ENCODE measurements at places on chromosomes 5 and 9. TPM values are rescaled to one million over a fixed set of nuclear protein-coding genes. Genes with fewer than 3 reads are reported as not detected.

GRCh38 chr5:15695215-15695731 is 195.3 kb downstream of the FBXL7 start:
- no peak for DNase-seq

C5orf58 gene
- total RNA-seq, result not detected

DNA sequence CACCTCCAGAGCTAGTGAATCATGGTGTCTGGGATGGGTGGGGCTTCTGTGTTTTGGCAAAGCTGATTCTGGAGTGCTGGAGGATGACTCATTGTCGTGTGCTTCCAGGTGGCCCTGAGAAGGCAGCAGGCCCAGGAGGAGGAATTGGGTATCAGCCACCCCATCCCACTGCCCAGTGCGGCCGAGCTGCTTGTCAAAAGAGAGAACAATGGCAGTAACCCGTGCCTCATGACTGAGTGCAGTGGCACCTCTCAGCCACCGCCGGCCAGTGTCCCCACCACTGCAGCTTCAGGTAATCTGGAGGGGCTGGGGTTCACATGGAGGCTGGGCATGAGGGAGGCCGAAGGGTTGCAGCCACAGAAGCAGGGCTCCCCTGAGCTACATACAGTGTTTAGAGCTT is 5.4 kb downstream of the DMRT1 start:
- DNase-seq, result peak; percentile 84

DNA sequence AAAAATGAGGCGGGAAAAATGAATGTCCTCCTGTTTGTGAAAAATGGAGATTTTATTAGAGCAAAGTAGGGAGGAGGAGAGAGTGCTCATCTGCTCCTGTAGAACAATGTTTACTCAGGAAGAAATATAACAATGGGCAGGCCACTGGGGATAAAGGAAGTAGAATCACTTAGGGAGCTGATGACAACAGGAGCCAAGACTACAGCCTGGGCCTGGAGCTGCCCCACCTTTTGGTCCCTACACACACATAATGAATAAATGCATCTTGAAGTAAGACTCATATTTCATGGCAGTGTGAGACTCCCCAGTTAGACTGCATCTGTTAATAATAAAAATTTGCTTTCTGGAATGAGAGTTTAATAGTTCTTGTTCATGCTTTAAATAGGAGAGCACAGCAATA is 1939.8 kb downstream of the EFNA5 start:
- no peak for DNase-seq

DNA sequence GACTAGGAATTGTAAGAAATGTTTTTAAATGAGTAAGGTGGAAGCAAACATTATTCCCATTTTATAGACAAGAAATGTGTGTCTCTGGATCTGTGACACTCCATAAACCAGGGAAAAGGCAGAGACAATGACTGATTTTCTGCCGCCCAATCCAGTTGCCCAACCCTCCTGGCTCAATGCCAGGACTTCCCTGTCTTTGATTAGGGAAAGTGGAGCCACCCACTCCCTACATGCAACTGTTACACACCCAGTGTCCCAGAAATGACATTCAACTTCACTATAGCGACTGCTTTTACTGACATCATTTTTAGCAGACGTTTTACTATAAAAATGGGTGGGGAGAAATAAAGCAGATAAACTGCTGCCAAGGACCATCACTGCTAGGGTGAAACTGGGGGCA is 79.7 kb downstream of the THBS4 start:
- DNase-seq, result no peak

DNA sequence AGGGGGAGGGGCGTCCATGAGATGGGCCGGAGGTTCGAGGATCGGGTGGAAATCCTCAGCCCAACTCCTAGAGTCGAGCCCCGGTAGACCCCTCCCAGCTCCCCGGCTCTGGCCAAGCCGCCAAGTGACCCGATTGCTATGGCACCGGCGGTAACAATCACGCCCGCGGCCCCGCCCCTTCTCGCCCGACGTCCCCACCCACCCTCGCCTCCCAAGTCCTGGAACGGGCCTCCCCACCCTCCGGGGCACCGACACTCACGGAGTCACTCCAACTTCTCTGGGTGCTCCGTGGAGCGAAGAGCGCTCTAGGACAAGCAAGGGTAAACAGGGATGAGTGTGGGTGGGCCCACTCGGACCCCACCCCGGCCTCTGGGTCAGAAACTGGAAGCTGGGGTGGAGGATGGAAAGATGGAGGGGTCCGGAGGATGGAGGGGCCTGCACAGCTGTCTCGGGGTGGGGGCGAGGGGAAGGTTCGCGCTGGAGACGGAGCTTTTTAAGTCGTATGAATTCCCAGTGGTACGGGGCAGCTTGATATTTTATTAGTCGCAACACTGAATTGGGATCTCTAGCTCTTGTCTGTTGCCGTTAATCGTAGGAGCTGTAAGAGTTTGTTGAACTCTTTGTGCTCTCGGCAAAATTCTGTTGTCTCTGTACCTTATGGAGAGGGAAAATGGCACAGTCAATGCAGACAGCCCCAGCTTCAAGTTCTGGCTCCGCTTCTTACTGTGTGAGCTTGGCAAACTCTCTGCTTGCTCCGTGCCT is at the start of gene SPACA9:
Gene SPACA9, plus strand, starts transcription at position 204 of the 762 bp plus-strand sequence. CDS start 5,050 bp downstream, outside the sequence.
- DNase-seq, result peak; percentile 95

GRCh38 chr5:104909803-104910202 is 1347.2 kb upstream of the NUDT12 start:
- no peak for DNase-seq

DNA sequence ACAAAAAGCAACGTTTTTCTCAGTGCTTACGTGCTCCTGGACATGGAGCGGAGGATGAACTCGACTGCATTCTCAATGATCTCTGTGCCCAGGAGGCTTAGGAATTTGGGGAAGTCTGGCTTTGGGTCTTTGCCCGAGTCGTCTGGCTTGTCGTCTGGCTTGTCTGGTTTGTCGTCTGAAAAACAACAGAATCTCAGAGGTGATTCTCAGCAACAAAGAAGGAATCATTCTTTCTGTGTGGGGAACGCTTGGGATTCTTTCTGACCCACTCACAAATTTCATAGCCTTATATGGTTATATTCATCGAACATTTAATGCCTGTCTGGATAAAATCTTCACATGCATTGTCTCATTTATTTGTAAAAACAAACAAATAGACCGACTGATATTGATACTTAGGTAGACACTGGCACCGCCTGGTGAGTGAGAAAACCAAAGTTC is 4.7 kb downstream of the C5orf46 start:
- no peak for DNase-seq

DNA sequence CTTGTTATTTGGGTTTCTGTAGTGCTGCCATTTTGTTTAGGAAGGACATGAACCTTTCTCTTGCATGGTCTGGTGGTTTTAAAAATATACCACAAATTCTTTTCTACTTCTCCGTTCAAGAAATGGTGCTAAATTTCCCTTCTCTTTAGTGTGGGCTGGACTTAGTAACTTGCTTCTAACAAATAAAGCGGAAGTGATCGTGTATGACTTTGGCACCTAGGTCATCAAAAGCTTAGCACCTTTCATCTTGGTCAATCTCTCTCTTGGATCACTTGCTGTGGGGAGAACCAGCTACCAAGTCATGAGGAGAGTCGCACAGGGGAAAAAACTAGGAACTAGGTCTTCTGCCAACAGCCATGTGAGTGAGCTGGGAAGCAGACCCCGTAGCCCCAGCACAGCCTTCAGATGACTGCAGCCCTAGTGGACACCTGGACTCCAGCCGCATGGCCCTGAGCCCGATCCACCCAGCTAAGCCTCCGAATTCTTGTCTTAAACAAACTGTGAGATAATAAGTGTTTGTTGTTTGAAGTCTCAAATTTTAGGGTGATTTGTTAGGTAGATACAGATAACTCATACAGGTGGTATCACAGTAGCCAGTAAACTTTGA is 87.7 kb upstream of the CKMT2 start:
- no peak for DNase-seq

- no peak for DNase-seq
Measured at GRCh38 chr9:9231946-9232345, 1380.9 kb downstream of the PTPRD start.

DNA sequence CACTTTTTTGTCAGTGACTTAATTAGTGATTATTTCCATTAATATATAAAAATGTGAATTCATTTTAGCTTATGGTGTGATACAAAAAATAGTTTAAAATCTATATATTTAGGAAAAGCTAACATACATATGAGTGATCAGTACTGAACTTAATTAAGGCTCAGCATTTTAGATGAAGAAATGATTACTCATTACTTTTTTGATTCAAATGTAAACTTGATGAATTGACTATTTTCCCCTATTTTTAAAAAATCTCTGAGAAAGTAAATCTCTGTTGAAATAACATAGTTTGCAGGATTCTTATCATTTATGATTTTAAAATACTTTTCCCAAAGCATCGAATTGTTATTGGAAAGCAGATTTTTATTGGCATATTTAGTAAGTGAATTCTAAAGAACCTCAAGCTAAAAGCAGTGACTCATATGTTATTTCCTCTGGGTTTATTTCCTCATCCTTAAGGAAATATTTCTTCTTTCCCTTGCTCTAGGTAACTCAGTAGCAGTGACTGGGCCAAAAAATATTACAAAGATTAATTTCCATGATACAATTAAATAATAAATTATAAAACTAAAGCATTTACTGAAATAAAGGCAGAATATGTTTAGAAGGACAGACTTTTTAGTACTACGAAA is 290.6 kb downstream of the FER start:
- no peak for DNase-seq

LCN1 gene
- not detected for total RNA-seq

DMRT2 gene
- 0.81 TPM for total RNA-seq

GRCh38 chr5:63919763-63920478 is 42.3 kb downstream of the HTR1A start:
- DNase-seq, result no peak

DNA sequence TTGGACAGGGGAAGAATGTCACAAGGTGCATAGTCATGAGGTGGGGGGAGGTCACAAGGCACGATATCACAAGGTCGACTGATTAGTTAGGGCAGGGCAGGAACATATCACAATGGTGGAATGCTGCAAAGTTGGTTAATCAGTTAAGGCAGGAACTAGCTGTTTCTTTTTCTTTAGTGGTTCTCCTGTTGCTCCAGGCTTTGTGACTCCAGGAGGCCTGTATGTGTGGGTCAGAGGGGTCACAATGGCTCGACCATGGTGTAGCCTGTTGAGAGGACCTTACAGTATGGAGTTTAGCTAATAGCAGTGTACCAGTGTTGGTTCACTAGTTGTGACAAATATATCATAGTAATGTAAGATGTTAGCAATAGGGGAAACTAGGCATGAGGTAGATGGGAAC is 12.4 kb upstream of the FSD1L start:
- DNase-seq, result no peak

- no peak for DNase-seq
Measured at GRCh38 chr5:170520372-170520771, 16.6 kb downstream of the KCNIP1 start.

- DNase-seq, result no peak
Measured at GRCh38 chr9:135224286-135224877, 136.9 kb downstream of the OLFM1 start.

- peak; percentile 80 for DNase-seq
Measured at GRCh38 chr5:134524826-134525682, at the start of gene JADE2. Gene JADE2 (plus strand): TSS chr5:134525670. CDS start chr5:134535858, 10,188 bp downstream.
